ENCODE measurements at places on chromosomes 2 and 18.

DNA sequence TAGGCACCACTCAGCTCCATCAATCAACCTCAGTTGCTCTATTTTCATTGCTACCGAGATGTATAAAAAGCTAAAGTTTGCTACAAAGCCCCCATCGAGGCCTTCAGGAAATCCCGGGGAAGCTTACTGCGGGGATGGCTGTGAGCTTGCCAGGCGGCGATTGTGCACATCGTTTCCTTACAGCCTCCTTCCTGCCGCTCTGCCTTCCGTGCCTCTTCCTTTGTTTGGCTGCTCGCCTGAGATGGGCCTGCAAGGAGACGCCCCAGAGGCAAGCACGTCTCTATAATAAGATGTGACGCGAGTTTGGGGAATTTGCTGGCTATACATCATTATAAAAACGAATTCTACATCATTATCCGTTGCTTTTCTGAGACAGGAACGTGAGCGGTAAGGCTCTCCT is 41.6 kb downstream of the DHRS9 start:
- peak; percentile 18 for DNase-seq

GRCh38 chr2:44285174-44285573 is 9.9 kb downstream of the SLC3A1 start:
- DNase-seq = no peak

DNA sequence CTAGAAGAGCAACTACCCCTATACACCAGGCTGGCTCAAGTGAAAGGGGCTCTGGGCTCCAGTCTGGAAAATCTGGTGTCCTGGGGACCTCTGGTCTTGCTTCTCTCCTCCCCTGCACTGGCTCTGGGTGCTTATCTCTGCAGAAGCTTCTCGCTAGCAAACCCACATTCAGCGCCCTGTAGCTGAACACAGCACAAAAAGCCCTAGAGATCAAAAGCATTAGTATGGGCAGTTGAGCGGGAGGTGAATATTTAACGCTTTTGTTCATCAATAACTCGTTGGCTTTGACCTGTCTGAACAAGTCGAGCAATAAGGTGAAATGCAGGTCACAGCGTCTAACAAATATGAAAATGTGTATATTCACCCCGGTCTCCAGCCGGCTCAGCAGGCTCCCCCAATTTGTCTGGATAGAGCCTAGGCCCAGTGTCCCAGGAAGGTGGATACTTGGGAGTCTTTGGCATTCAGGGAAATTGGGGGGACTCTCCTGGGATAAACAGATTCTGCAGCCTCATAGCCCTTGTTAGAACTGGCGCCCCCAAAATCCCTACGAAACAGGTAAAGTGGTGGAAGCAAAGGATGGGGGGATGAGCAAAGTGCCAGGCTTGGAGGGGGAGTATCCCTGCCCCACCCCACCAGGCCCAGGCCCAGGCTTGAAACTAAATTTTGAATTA is 2.5 kb upstream of the HOXD4 start:
- DNase-seq = no peak

DNA sequence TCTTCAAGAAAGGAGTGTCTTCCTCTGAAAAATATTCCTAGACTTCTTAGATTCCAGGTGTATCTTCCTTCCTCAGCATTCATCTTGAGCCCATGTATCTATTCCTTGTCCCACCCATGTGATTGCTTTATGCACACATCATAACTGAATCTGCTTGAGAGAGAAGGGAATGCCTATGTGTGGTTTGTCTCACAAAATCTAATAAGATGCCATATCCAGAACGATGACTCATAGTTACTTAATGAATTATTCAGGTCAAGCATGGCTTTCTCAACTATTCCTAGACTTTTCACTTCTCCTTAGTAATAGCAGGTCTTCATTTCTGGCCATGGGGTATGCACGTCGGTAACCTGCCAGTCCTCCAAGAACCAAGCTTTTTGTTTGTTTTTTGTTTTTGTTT is 121.8 kb downstream of the SETBP1 start:
- DNase-seq = peak; percentile 25

DNA sequence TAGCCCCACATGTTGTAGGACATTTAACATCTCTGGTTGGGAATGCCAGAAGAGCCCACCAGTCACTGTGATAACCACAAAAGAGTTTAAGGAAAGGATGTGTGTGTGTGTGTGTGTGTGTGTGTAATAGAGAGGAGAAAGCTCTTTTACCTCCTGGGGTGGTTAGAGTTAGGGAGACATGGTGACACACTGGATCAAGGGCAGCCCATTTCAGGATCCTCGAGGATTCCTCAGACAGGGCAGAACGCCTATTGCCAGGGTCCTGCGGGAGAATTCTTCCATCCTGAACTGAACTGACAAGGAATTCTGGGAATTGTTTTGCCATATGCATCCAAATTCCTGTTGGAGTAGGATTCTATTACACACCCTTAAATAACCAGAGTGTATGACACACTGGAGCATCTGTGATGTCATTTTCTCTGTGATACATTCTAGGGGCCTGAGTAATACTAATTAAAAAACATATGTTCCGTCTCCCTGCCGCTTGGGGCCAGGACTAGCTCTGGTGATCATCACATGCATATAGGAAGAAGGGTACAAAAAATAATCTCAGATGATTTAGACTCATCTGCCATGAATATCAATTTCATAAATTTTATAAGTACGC is 156.4 kb upstream of the MMADHC start:
- DNase-seq = peak; percentile 76
